PC-9 (cell line): ENCODE measurements at places on chromosomes 1 and 21. TPM values are rescaled to one million over a fixed set of nuclear protein-coding genes. Genes with fewer than 3 reads are reported as not detected.
A peak's percentile ranks its signal among the peaks of the same experiment; 100 is the strongest.

- no peaks in the 10 kb centered on the region for H3K27me3 ChIP-seq
- no peak overlapping the region for H3K4me3 ChIP-seq
- peak; percentile 58 for DNase-seq
- H3K27ac ChIP-seq, result no peak overlapping the region
These were observed 144.4 kb downstream of the PTBP2 start for GRCh38 chr1:96865731-96866685.

- H3K27me3 ChIP-seq, result peaks cover 5% of the 10 kb centered on the region; the same call in 1 of the 2 replicates
- no peaks in the 10 kb centered on the region for H3K36me3 ChIP-seq
- peak; percentile 3 for DNase-seq
- H3K27ac ChIP-seq, result no peak within 1 kb of the TSS
- no peaks in the 10 kb centered on the region for H3K4me1 ChIP-seq
These were observed at the start of gene COL24A1 for GRCh38 chr1:86156566-86157455. Gene COL24A1 (minus strand): TSS chr1:86156772. CDS start chr1:86156396, 376 bp downstream.

- no peaks in the 10 kb centered on the region for H3K27me3 ChIP-seq
- H3K27ac ChIP-seq, result no peak overlapping the region
- no peaks in the 10 kb centered on the region for H3K4me1 ChIP-seq
- no peak for DNase-seq
- no peak overlapping the region for H3K4me3 ChIP-seq
- 0 out of 2 replicates have a peak, but pooled peaks cover 6% of the 10 kb centered on the region for H3K36me3 ChIP-seq
These were observed 27.9 kb downstream of the ANGEL2 start for GRCh38 chr1:212987702-212988322.

DNA sequence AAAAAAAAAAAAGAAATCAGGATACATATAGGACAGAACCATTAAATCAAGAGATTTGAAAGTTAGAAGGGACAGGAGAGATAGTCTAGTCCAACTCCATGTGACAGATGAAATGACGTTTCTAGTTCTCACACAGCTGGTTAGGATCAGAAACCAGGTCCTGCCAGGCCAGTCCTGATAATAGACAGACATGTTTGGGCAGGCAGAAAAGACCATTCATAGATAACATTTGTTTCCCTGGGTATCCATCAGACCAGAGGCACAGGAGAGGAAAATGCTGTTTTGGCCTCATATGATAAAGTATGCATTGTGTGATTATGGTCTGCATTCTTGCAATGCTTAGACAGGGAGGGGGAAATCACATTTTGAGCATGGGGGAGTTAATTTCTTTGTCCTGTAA is 29.3 kb downstream of the ZBTB8B start:
- H3K27me3 ChIP-seq, result no peaks in the 10 kb centered on the region
- no peak for DNase-seq
- no peaks in the 10 kb centered on the region for H3K36me3 ChIP-seq
- H3K27ac ChIP-seq, result no peak overlapping the region

DNA sequence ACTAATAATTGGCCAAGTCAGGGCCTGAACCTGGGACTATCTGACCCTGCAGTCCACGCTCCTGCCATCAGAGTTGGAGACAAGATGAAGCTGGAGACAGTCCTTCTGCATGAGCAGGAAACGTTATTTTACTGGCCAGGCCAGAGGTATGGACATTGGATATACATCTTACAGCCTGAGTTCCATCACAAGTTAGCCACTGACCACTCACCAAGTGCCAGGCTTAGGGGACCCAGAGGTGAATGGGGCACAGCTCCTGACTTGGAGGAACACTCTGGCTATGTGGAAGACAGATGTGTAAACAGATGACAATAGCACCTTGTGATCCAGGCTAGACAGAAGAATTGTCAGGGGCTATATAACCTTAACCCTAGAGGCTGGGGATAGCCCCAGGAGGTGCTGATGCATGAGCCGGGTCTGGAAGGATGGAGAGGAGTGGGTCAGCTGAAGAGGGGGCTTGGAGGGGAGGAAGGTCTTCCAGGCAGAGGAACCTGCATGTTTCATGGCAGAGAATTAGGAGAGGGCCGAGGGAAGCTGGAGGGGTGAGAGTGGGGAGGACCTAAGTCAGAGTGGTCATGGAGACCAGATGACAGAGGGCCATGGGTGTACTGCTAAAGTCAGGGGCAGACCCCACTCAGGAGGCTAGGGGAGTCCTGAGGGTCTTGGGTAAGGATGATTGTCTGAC is 52.5 kb upstream of the DMRTB1 start:
- H3K27ac ChIP-seq, result no peak overlapping the region
- peak; percentile 8 for DNase-seq
- no peaks in the 10 kb centered on the region for H3K36me3 ChIP-seq
- peaks cover 7% of the 10 kb centered on the region for H3K4me1 ChIP-seq

GRCh38 chr1:33089457-33089856 is 8.5 kb downstream of the AZIN2 start:
- no peaks in the 10 kb centered on the region for H3K27me3 ChIP-seq
- no peak overlapping the region for H3K27ac ChIP-seq
- H3K4me1 ChIP-seq, result peaks cover 5% of the 10 kb centered on the region
- no peaks in the 10 kb centered on the region for H3K36me3 ChIP-seq
- H3K4me3 ChIP-seq, result no peak overlapping the region

DNA sequence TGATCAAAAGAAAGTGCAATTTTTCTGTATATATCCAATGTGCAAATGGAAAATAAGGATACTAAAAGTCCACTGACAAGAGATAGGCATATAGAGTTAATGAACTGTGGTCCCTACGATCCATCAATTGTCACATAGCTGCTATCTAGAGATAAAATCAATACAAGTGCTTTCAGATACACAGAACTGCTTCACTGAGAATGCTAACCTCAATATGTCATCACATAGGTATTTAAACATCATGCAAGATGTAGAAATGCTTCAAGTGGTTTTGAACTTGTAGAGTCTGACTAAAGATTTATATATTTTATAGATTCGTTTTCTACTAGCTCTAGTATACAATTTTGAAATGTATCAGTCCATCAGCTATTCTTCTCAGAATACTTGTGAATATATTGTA is 1604.7 kb downstream of the PLA2G4A start:
- no peaks in the 10 kb centered on the region for H3K27me3 ChIP-seq
- H3K27ac ChIP-seq, result no peak overlapping the region
- H3K36me3 ChIP-seq, result no peaks in the 10 kb centered on the region

The TRIM67 gene
- not detected in 2 replicates for total RNA-seq

The CRB1 gene
- total RNA-seq, result 0.18 TPM in 1 of 2 replicates, not detected in the other

The HES2 gene
- 2.1 and 4.2 TPM in 2 replicates for total RNA-seq
